Fibroblast of skin of right biceps (primary cell): ENCODE measurements at places on chromosomes 16 and 17.

GRCh38 chr17:9148905-9149525, 127.7 kb downstream of the NTN1 start:
- no peak for DNase-seq

DNA sequence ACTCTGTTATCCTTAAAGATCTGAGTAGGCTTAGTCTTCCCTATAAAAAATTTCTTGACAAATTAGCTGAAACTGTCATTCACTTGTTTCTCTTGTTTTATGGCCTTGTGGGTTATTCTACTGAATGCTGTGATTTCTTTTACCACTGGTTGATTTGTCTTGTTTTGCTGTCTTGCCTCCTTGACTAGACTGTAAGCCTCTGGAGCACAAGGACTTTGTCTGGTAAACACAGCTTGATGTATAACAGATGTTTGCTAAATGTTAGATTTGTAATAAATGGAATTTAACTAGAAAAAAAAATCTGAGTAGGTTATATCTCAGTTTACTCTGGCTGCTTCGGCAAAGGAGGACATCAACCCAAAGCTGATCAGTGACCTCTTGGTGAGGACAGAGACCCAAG, 21.6 kb downstream of the VAC14 start:
- no peak for DNase-seq

DNA sequence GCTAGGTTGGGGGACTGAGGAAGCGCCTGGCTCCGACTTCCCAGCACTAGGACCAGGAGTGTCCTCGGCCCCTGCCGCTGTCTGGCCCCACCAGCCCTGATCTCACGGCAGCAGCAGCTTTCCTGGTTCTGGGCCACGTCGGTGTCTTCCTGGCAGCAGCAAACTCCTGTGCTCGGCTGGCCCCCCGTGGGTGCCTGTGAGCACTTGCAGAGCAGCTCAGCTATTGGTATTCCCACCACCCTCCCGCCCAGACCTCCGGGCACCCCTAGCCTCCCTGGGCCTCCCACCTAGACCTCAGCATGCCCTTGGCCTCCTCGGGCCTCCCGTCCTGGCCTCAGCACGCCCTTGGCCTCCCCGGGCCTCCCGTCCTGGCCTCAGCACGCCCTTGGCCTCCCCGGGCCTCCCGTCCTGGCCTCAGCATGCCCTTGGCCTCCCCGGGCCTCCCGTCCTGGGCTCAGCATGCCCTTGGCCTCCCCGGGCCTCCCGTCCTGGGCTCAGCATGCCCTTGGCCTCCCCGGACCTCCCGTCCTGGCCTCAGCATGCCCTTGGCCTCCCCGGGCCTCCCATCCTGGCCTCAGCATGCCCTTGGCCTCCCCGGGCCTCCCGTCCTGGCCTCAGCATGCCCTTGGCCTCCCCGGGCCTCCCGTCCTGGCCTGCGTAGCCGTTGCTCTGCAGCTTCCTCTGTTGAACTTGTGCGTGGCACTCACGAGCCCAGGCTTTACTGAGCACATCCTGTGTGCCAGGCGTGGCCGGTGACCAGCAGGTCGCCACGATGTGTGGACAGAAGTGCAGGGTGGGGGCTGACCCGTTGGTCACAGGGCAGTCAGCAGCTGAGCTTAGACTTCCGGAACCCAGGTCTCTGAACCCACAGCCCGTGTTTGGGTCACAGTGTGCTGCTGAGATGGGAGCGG, 51.8 kb upstream of the ACSF3 start:
- no peak for DNase-seq

- DNase-seq = peak; percentile 85
These were observed 5.1 kb downstream of the MVP start for GRCh38 chr16:29825145-29826044.

GRCh38 chr17:63932721-63933120, 590 bp upstream of the CD79B start:
- DNase-seq = no peak

GRCh38 chr17:81655378-81656117, 794 bp downstream of the PDE6G start:
- DNase-seq = no peak

- no peak for DNase-seq
These were observed 124.4 kb downstream of the SPACA3 start for GRCh38 chr17:33116021-33116551.

DNA sequence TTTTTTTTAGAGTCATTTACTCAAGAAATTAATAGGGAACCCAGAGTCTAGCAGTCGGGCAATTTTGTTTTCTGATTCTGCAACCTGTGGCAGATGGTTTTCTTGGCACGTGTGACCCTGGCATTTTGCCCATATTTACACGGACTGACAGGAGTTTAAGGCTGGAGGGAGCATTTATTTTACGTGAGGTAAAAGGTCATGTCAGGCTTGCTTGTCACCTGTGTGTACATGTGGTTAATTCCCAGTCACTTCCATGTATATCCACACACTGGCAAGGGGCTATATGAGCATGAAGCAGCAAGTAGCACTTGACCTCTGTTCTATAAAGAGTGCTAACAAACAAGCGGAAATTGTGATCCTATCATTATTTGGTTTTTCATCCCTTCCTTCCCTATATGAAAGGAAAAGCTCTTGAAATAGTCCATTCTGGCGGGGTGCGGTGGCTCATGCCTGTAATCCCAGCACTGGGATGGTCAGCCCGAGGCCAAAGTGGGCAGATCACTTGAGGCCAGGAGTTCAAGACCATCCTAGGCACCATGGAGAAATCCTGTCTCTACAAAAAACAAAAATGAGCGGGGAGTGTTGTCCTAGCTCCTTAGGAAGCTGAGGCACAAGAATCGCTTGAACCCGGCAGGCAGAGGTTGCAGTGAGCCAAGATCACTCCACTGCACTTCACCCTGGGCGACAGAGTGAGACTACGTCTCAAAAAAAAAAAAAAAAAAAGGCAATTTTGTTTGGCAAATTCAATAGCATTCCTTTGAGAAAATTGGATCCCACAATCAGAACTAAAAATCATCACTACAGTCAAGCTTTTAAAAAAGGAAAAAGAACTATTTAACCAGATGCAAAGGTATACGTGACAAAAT, 2.1 kb downstream of the SPAG9 start:
- DNase-seq = no peak

DNA sequence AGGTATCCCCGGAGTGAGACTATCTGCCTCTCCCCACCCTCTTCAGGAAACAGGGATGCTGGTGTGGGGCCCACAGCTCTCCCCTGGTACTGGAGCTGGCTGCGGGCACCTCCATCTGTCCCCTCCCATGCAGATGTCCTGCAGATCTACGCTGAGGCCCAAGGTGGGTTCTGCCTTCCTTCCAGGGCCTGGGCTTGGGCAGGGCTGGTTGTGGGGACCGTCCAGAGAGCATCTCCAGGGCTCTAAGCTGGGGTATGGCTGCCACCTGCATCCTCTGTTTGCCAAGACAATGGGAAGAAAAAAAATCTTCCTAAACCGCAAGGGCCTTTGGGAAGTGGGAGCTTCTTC, 12.9 kb downstream of the ZNF213 start:
- no peak for DNase-seq

GRCh38 chr17:51228161-51228560, 31.7 kb downstream of the MBTD1 start:
- DNase-seq = peak; percentile 63

- no peak for DNase-seq
These were observed 2.8 kb downstream of the RPL23A start for GRCh38 chr17:28722417-28723158.

DNA sequence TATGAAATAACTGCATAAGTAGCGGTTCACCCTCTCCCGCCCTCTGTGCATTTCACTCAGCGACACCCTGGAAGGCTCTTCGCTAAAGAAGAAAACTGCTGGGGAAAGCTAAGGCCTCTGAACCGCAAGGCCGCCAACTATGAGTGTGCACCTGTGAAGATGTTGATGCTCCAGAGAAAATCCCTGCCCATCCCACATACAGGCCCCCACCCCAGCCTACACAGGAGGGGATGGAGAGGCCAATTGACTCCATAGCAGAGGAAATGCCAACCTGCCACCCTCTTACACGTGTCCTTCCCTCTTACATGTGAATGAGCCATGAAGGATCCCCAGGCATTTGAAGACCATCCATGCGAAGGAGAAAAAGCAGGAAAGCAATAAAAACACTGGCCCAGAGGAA, 104.8 kb downstream of the MGAT5B start:
- DNase-seq = no peak

- DNase-seq = no peak
These were observed 39.8 kb upstream of the TMC5 start for GRCh38 chr16:19377864-19378263.

- DNase-seq = no peak
These were observed 12.2 kb upstream of the KCNJ2 start for GRCh38 chr17:70157151-70157550.

DNA sequence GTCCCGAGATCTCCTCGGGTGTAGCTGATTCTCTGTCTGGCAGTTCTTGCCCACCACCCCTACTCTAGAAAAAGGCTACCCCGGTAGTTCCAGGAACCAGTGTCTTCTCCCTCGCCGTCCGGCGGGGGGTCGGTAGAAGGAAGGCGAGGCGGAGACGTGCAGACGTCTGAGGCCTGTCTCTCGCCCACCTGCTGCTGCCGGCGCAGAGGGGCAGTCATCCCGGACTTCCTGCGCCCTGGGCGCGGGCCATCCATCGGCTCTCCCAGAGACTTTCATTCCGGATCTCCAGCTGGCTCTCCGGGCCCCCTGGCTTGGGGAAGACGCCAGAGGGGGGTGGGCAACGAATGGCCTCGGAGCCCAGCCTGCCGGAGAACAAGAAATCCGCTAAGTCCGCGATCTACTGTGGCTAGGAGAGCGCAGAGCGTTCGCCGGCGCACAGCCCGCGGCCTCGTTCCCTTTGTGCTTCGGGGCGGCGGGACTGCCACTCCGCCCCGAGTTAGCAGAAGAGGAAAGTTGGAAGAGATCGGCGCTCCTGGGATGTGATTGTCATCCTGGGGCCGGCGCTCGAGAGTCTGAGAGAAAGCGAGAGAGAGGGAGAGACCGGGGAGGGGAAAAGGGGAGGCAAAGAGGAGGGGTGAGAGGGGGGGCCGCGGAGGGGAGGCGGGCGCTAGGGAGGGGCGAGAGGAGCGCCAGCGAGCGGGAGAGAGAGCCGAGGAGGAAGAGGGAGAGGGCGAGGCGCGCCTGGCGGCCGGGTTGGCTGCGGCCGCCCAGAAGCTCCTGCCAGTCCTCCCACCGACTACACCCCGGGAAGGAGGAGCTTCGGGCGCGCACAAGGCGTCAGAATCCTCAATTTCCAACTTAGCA, at the start of gene IRX5:
IRX5 (plus strand) TSS at position 861 of the 864 bp plus-strand sequence. CDS start 334 bp downstream, outside the sequence.
- DNase-seq = peak; percentile 99

DNA sequence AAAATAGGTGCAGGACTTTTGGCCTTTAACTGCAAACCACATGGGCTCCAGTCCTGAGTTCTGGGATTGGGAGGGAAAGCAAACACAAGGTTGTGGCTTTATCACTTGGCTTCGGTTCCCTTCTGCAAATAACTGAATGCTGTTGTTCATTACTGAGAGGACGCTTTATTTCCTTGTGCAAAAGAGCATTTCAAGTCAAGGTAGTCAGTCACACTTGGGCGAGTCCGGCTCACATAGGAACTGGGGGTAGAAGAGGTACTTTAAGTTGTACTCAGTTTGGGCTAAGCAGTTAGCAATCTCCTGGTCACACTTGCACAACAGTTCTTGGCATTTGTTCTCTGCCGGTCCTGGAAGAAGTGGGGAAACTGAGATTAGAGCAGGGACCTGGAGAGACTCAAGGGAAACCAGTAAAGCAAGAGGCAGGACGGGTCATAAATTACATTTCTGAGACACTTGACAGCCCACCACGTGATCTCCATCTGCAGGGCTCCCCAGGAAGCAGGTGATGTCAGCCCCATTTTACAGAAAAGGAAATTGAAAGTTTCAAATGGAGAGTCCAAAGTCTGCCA, 21.6 kb downstream of the PLA2G10 start:
- DNase-seq = no peak

DNA sequence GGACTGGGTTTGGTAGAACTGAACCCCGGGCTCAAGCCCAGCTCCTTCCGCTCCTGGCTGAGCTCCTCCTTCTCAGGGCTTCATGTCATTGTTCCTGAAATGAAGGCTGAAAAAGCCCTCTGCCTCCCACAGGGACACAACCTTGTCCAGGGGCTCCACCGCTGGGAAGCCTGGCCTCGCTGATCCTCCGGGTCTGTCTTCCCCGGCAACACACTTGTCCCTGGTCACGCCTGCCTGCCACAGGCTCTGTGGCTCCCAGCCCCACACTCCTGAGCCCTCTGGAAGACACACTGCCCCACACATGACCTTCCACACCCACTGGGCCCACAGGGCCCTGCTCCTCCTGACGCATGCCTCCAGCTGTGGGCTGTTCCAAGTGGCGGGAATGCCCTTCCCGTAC, 18.0 kb upstream of the ZC3H18 start:
- DNase-seq = no peak

DNA sequence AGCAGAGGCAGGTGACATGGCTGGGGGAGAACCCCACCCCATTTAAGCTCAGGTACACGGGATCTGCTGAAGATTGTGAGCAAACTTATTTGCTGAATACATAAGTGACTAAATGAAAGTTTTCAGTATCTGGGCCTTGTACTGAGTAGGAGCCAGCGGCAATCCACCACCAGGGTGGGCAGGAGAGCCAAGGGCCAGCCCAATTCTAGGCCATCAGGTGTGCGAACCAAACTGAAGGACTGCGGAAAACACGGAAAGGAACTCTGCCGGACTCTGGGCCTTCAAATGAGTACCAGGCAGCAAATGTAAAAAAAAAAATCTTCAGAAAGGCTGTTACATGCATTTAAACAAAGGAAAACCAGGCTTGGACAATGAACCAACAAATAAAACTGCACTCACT, 19.7 kb downstream of the ARHGAP17 start:
- no peak for DNase-seq

GRCh38 chr17:19237389-19238166, 412 bp downstream of the EPN2 start:
- DNase-seq = no peak

DNA sequence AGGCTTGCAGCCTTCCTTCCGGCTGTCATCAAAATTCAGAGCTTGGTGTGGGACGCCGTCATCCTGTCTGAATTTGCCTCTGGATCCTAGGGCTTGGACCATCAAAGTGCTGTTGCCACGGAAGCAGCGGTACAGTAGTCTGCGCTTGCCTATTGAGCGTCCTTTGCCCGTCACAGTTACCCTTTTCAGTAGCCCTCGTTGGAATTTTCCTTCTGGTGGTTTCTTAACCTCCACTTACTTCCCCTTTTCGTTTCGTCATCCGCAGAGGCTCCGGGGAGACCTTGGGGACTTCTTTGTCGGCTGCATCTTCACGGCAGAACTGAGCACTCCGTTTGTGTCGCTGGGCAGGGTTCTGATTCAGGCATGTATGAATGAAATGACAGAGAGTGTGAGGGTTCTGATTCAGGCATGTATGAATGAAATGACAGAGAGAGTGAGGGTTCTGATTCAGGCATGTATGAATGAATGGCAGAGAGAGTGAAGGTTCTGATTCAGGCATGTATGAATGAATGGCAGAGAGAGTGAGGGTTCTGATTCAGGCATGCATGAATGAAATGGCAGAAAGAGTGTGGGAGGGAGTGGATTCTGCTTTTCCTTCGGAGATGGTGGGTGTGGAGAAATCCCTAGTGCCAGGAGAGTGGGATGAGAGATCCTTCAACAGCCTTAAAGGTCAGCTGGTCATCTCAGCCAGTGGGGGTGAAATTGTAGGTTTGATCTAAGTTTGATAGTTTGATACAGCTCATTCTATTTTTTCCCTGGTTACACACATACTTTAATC, 8.0 kb downstream of the TLCD3A start:
- no peak for DNase-seq

- DNase-seq = peak; percentile 82
These were observed at the start of gene SETD6 for GRCh38 chr16:58515125-58515870. Gene SETD6, plus strand, starts transcription at chr16:58515517. Its CDS starts 21 bp downstream, at chr16:58515538.

GRCh38 chr16:57894390-57895080, 76.4 kb downstream of the CNGB1 start:
- no peak for DNase-seq
